ENCODE measurements at places on chromosomes 4 and X.

DNA sequence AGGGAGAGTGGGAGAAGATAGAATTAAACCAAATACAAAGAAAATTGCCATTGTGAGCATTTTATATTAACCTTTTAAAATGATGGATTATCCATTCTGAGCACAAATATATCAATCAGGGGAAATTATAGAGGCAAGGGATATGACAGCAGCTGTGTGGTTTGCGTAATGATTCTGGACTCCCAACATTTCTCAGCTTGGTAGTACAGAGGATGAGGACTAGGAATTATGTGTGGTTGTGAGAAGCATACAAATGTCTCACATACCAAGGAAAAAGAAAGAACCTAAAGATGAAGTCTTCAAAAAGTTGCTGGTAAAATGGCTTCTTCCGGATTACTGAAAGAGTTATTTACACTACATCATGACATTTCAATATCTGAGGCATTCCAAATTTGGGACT lies 674.6 kb upstream of the NR3C2 start:
- DNase-seq: no peak

DNA sequence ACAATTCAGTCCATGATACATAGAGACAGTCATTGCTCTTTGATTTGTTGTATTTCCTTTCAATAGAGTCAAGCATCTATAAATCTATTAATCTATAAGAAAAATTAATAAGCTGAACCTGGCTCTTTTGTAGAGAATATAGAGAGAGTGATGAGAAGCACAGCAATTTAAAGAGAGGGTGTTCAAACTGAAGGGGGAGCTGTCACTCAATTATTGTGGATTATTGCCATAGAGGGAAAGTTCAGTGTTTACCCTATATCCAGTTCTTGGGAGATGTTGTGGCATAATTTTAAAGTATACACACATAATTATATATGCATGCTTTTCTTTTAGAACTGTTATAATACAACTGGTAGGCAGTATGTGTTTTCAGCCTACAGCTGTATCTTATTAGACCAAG lies 1469.0 kb upstream of the PABPC4L start:
- DNase-seq: no peak

DNA sequence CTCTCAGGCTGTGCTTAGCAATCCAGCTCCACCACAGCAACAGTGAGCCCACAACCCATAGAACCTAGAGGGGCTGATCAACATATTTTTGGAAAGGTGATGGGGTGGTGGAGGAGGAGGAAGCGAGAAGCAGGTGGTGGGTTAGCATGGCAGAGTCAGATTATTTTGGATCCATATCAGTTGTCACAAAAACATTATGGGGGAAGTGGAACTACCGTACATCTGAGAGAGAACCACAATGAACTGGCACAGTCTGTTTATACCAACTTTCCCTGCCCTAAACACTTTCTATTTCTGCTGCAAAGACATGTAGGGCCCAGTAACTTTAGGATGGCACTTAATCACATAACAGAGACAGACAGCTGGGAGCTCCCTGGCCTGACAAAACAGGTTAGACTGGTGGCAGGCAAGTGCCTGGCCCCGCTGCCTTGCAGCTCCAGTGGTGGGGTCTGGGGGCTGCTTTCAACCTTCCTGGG lies 4.3 kb downstream of the SLC9A7 start:
- no peak for DNase-seq

DNA sequence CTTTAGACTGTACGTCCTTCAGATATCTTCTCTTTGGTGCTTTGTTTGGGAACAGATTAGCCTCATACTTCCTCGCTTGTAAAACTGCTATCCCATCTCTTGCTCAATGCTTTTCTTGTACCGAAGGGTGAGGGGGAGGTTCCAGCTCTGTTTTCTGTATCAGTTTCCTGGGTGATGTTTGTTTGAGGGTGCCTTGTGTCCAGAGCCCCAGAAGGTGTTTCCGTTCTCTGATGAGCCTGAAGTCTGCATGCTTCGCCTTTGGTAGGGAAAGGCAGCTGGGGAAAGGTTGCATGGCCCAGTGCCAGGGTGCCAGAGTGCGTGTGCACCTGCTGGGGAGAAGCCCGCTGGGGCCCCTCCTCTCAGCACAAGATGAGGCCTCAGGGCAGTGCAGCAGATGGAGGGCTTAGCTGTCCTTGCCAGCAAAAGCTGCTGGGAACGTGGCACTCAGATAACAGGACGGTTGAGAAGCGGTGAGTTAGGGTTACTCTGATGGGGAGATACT lies 73.7 kb downstream of the TBL1X start:
- DNase-seq: no peak

DNA sequence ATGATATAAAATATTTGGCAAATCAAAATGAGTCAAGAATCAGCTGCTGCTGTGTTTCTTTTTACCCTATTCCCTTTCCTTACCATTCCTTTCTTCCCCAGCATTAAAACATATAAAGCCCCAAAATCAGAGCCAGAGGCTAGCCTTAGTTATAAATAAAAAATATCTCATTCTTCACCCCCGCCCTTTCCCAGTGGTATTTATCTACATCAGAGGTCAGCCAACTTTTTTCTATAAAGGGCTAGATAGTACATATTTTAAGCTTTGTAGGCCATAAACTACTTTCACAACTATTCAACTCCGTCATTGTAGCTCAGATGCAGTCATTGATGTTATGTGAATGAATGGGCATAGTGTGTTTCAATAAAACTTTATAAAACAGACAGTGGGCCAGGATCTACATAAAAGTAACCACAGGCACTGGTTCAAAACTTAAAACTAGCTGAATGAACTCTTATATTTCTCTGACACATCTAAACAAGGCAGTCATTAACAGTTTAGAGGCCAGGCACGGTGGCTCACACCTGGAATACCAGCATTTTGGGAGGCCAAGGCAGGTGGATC lies 30.5 kb upstream of the TCEANC start:
- DNase-seq: no peak

GRCh38 chr4:119321921-119322687 lies at the start of gene FABP2:
Gene FABP2 (minus strand): TSS chr4:119322138. CDS start chr4:119322102, 36 bp downstream.
- DNase-seq: no peak

DNA sequence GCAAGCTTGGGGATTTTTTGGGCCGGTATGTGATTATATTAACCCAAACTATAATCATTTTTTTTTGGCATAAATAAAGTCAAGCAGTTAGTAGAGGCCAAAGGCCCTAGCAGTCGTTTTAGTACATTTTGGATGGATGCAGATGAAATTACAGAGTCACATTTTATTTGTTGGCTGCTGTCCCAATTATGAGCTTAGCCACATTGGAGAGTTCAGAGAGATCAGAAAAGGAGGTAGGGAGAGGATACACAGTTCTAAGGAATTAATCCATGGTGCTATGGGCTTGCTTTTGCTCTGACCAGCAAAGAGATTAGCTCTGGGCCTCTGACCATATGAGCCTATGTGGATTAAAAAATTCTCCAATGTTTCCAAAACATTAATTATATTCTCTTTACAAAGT lies 395.1 kb downstream of the RAPGEF2 start:
- no peak for DNase-seq

GRCh38 chrX:94813541-94813940 lies 1139.5 kb downstream of the FAM133A start:
- DNase-seq: no peak

- no peak for DNase-seq
Observed at GRCh38 chrX:46959985-46960700, 47.9 kb downstream of the JADE3 start.

DNA sequence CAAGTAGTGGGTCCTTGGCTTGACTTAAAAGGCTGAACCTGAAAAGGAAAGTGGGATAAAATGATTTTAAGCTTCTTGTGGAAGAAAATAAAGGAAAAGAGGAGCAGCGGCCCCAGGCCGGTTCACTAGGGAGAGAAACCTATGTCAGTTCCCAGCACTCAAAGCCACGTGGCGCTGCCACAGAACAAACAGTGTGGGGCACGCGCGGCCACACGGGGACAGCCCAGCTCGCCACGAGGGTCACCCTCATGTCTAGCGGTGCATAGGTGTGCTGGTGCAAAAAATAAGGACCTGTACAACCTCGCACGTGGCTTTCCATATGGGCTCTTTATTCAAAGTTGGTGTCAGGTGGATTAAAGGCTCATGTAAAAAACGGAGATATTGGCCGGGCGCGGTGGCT lies 17.1 kb downstream of the MSANTD1 start:
- DNase-seq: no peak

GRCh38 chrX:120453985-120454384 lies 15.1 kb downstream of the LAMP2 start:
- no peak for DNase-seq

- no peak for DNase-seq
Observed at GRCh38 chr4:95248720-95249425, 299.9 kb downstream of the UNC5C start.

DNA sequence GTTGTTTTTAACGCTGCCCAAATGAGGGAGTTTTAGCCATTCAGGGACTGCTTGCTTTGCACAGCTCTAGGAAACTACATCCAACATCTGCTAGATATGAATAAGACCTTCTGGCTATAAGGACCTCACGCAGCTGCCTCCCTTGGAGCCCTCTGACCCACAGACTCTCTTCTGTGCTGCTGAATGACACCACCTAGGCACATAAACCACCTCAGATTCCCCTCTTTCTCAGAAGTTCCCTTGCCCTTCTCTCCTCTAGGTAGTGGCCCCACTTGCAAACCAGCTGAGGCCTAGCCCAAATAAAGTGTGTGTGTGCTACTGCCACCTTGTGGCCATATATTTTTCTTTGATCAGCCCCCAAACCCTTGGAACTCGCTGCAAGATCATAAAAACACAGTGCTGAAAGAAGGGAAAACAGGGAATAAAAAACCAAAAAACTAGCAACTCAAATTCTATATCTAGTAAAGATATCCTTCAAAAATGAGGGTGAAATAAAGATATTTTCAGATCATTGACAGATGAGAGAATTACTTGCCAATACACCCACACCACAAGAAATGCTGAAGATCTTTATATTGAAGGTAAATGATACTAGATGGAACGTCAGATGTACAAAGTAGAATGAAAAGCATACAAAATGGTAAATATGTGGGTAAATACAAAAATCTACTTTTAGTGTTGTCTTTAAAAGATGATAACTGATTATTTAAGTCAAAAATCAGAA lies 265.9 kb downstream of the ADAMTS3 start:
- peak; percentile 30 for DNase-seq

DNA sequence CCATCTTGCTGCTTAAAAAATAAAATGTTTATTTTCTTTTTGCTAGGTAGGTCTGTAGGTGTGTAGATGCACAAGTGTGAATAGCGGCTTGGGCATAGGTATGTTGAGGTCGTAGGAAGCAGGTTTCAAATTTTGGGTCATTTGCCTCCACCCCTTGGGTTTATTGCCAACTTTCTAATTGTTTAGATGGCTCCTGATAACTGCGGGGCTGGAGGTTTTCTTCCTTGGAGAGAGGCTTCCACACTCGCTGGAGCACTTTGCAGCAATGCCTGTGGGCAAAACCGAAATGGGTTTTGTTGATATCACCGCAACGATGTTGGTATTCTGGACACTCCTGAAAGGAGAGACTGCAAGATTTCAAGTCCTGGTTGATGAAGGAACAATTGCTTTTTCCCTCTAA lies 3.9 kb upstream of the POU4F2 start:
- no peak for DNase-seq

DNA sequence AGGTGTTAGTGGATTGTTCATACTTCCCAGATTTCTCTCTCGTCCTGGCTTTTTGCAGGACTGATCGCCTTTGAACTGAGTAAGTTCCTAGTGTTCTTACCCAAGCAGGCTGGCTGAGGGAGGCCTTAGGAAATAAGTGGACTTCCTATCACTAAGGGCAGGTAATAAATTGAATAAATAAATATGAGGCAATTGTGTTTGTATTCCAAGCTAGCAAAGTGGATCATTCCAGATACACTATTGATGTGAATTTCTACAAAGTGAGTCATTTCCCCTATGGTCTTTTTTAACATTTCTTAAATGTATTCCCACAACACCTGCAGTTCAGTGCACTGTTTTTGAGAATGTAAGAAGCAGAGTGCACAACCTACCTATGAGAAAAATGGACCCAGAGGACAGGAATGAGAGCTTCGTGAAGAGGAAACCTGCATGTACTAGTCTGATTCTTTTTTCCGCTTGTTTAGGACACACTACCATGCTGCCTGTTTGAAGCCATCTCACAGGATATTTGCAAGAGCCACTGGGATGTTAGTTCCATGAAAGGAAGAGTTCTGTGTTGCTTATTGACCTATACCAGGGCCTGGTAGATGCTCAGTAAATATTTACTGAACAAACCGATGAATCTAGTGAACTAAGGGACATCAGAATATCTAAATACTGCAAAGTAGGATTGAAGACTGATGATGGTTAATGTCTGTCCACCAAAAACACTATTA lies 29.0 kb upstream of the SMAD1 start:
- no peak for DNase-seq

DNA sequence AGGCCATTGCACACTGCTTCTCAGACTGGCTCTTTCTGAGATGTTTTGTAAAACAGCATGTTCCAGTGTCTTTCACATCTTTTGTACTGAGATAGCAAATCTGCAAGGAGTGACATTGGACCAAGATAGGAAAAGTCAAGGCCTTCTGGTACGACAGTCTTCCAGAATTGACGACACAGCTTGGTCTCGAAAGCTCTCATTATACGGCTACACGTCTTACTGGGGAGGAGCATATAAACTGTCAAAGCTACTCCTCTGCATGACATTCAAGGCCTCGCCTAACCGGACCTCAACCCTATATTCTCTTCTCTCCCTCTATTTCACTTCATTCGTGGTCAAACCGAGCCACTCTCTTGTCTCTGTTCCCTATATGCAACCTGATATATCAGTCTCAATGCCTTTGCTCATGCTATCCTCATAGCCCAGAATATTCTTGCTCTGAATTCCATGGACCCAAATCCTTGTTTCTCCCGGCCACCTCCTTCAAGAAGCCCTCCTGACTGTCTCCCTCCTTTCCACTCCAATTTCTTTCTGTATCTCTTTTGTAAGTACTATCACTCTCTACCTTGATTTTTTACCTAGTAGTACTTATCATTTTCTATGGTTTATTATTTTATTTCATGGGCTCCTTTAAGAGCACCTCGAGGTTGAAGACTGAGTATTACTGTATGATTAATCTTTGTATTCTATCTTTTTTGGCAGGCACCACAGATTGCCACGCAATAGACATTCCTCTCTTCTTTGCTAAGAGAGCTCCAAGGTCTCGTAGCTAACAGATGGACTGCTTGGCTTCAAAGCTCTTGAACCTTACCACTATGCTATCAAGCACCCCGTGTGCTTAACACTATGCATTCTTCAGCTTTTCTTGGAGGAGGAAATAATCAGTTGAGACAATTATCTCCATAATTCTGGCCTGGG lies 35.1 kb downstream of the RBM47 start:
- DNase-seq: no peak

GRCh38 chr4:6606465-6607235 lies 31.7 kb downstream of the MAN2B2 start:
- no peak for DNase-seq

- peak; percentile 66 for DNase-seq
Observed at GRCh38 chr4:101418055-101418454, 70.7 kb upstream of the PPP3CA start.

- DNase-seq: no peak
Observed at GRCh38 chrX:37060999-37061398, 52.8 kb downstream of the FAM47C start.

GRCh38 chrX:716136-716535 lies 85.5 kb downstream of the SHOX start:
- no peak for DNase-seq

- no peak for DNase-seq
Observed at GRCh38 chr4:44662623-44663005, 11.2 kb upstream of the YIPF7 start.

Measured in CD4-positive, alpha-beta T cell treated with Interleukin-6 at 100 ng/mL for 8 hours (primary cell).